ENCODE measurements at places on chromosomes 11 and 22.
A peak's percentile ranks its signal among the peaks of the same experiment; 100 is the strongest.

DNA sequence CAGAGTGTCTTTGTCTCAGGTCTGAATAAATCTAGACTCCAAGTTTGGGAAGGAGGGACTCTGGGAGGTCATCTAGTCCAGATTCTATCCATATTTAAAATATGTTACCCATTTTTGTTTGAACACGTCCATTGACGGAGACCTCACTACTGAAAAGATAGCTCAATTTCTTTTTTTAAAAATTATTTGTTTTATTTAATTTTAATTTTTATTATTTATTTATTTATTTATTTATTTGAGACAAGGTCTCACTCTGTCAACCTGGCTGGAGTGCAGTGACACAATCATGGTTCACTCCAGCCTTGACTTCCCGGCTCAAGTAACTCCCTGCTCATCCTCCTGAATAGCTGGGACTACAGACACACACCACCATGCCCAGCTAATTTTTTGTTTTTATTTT, 89.5 kb upstream of the SNX19 start:
- no peak for DNase-seq

GRCh38 chr11:19344661-19345518, 104.1 kb upstream of the E2F8 start:
- DNase-seq: no peak

GRCh38 chr11:118202599-118203422, 22.0 kb downstream of the JAML start:
- peak; percentile 12 for DNase-seq

DNA sequence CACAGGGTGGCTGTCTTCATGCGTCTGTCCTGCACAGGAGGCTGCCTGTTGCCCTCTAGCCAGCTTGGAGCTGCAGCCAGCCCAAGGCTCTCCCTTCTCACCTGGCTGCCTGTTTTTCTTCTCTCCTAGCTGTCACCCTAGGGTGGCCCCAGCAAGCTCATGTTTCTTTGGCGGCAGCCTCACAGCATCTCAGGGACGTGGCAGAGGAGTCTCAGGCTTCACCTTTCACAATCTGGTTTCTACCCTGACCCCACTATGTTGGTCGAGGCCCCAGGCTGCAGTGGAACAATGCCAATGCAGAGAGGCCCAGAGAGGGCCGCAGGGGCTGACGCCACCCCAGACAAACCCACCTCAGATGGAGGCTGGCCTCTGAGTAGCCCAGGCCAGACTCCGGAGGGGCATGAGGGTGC, 2.5 kb upstream of the CLDN5 start:
- no peak for DNase-seq

DNA sequence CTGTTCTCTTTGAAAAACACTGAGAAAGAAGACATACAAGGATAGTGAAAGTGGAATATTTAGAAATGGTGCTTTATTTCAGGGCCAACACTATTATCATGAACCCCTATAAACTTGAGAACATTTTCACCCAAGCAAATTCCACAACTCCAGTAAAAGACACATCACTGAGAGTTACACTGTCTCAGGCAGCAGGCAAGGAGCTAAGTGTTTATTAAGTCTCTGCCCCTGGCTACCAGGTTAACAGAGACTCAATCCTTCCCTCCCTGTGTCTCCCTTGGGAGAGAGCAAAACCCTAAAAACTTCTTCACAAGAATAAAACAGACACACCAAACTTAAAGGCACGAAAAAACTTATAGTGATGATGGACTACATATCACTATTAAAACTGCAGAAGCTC, 18.5 kb downstream of the MPPED2 start:
- no peak for DNase-seq

DNA sequence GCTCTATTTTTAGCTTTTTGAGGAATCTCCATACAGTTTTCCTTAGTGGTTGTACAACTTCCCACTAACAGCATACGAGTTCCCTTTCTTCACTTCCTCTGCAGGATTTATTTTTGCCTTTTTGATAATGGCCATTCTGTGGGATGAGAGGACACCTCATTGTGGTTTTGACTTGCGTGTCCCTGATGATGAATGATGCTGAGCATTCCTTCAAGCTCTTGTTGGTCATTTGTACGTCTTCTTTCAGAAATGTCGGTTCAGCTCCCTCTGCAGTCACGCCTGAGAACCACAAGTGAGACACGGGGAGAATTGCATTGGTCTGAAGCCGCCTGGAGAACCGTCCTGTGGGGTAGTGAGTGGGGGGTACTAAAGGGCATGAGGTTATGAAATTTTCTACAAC, 2.0 kb upstream of the KRTAP5-10 start:
- DNase-seq: no peak
